ENCODE measurements at places on chromosomes 16 and 17.

- DNase-seq, result no peak
These were observed 4.1 kb downstream of the FOXJ1 start for GRCh38 chr17:76137001-76137350.

- DNase-seq, result no peak
These were observed 98.3 kb downstream of the MSI2 start for GRCh38 chr17:57354673-57355072.

DNA sequence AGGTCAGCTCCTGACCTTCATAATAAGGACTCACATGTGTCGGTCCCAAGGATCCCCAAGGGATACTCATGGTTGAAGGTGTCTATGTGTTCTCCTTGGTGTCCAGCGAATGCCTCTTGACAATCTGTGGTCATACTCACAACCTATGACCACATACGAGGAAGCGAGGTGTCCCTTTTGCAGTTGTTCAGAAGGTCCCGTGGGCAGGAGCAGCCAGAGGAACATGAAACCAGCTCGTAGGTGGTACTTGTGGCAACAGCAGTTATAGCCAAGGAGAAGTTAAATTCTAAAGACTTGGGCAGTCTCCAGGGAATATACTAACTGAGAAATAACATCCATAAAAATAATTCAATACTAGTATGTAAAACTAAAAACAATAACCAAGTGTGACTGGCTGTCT lies 685.3 kb downstream of the WWOX start:
- no peak for DNase-seq

GRCh38 chr16:59611556-59611955 lies 877.4 kb upstream of the GOT2 start:
- DNase-seq, result no peak

GRCh38 chr16:27314161-27314723 lies 468 bp downstream of the IL4R start:
- peak; percentile 97 for DNase-seq

GRCh38 chr17:68695659-68696058 lies 94.5 kb upstream of the FAM20A start:
- DNase-seq, result no peak

DNA sequence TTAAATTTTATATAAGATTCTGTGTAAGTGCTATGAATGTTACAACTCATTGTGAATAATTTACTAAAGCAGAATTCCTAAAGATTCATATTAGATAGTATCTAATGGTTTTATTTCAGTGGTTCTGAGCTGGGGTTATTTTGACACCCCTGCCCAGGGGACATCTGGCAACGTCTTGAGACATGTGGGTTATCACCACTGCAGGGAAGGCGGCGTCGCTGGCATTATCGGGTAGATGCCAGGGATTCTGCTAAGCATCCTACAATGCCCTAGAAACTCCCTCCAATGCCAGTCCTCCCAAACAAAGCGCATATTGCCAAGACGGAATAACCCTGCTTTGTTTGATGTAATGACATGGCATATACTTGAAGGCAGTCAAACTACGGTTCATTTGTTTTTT lies 372.3 kb upstream of the ZFHX3 start:
- no peak for DNase-seq

- no peak for DNase-seq
These were observed 54.0 kb upstream of the COX10 start for GRCh38 chr17:14015271-14015670.

DNA sequence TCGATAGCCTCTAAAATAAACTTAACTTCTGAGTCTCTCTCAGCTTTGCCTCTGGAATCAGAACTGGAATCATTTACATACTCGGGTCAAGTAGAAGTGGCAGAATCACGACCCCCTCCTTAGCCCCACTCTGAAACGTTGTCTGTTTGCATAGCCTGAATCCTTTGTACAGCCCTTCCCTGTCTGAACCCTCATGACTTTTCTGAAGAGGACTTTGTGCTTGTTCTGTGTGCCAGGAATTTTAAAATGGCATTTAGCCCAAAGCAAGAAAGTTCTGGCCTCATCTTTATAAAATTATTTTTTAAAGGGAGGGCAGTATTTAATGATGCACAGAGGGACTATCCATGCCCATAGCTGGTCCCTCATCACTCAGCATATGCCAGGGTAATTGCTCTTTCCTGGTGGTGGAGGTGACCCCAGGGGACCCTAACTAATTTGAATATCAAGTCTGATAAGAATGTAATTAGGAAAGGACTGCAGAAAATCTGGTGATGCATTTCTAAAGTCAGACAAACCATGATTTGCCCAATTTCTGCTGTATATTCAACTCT lies 342.7 kb upstream of the TNRC6C start:
- no peak for DNase-seq

DNA sequence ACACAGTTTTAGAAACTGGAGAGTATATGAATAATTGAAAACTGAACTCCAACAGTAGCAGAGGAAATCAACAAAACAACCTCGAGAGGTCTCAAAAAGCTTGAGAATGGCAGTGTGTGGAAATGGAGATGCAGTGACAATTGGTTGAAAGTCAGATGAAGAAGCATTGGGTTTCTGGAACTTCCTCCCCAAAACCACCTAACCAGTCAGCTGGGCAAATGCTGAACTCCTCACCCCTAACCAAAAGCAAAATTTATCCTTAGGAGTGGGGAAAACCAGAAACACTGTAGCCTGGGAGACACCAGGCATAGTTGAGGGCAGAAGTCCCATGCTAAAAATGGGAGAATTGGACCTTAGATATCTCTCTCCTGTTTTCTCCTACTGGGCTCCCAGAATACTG lies 109.9 kb downstream of the TANC2 start:
- no peak for DNase-seq

GRCh38 chr16:17457997-17458396 lies 12.8 kb downstream of the XYLT1 start:
- no peak for DNase-seq

- no peak for DNase-seq
These were observed 6.2 kb downstream of the TMEM97 start for GRCh38 chr17:28325211-28325610.

GRCh38 chr16:86625029-86625428 lies 46.7 kb downstream of the FOXL1 start:
- no peak for DNase-seq

DNA sequence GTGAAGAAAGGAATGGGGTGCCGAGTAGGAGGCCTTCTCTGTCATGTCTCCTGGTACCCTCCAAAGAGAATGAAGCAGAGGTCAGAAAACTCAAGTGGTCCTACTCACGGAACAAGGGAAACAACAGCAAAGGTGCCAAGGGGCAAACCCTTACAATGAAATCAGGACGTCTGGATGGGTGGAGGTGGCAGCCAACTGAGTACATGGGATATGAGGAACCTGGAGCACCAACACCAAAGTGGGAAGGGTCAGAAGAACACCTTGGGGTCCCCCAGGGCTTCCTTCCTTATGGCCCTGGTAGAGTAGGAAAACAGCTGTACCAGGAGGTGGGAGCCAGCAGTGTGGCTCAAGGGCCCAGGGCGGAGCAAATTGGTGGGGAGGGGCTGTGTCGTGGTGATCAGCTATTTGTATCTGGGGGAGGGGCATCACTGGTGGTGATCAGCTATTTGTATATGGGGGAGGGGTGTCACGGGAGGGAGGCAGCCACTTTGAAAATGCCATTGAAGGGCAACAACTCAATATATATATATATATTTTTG lies 643 bp downstream of the HIGD1B start:
- no peak for DNase-seq

DNA sequence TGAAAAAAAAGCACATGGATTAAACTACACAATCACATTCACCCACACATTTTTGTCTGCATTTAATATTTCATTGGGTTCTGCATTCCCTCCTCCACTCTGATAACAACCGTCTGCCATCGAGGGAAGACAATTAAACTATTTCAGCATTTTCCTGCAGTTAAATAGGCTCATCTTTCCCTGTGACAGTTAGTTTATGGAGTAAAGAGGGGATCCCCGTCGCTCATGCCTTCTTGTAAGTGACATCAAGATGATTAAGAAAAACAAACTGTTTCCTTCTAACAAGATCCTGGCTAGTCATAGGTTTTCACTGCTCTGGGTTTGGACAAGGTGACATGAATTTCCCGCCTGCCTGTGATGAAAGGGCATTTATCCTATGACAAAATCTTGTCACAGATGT lies 98.0 kb upstream of the DYNLRB2 start:
- no peak for DNase-seq

DNA sequence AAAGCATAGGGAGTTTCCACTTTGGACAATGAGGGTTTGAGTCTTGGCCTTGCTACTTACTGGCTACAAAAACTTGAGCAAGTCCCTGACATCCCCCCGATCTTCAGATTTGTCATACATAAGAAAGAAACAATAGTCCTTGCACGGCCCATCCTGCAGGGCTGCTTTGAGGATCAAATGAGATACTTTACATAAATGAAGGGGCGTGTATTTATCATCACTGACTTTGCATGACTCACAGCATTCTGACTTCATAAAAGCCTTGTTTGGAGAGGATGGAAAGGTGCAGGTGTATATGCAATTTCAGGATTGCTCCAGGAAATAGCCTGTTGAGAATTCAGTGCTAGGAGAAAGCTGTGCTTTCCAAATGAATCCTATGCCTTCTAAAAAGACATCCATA lies 465.0 kb upstream of the MAF start:
- no peak for DNase-seq

GRCh38 chr17:81918832-81919545 lies 1.0 kb upstream of the SIRT7 start:
- DNase-seq, result no peak

- no peak for DNase-seq
These were observed 1.1 kb downstream of the ASGR2 start for GRCh38 chr17:7113273-7114071.

DNA sequence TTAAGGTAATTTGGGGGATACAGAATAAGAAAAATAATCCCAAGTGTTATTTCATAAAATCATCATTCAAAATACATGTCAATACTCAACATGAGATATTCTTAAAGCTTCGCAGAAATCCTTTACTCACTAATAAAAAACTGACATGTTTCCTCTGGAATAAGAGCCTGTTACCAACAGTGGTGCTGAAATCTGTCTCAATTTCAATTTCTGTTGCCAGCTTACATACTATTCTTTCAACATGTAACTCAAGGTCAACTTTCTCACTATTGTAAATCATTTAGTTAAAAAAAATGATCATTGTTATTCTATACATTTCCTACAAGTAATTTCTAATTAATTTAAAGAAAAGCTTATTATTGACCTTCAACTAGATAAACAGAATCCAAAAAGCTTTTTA lies 67.9 kb downstream of the CEP95 start:
- no peak for DNase-seq

GRCh38 chr16:85984947-85985451 lies 86.0 kb downstream of the IRF8 start:
- no peak for DNase-seq

DNA sequence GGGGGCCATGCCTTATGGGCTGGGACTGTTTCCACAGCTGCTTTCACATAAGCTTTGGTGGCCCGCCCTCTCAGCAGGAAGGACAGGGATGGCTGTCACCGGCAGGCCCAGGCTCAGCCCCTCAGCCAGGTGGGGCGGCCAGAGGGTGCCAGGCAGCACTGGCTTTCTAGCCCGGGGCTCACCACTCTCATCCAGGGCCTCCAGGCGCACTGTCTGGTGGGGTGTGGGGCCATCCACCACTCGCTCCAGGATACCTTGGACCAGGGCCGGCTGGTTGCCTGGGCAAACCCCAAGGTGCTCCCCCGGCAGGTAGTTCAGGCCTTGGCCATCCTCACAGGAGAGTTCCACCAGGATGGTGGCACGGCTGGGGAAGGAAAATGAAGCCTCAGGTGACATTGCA lies 35.0 kb downstream of the NOS2 start:
- DNase-seq, result no peak

- peak; percentile 60 for DNase-seq
These were observed 2.2 kb downstream of the HSD17B2 start for GRCh38 chr16:82037251-82037650.

Data from brain microvascular endothelial cell (primary cell).